ENCODE measurements at places on chromosomes 1 and 21. TPM values are rescaled to one million over a fixed set of nuclear protein-coding genes. Genes with fewer than 3 reads are reported as not detected.

GRCh38 chr1:58155418-58156123 is 391.0 kb downstream of the OMA1 start:
- DNase-seq: peak; percentile 82

Gene MX2
- total RNA-seq: 11.4 TPM

DNA sequence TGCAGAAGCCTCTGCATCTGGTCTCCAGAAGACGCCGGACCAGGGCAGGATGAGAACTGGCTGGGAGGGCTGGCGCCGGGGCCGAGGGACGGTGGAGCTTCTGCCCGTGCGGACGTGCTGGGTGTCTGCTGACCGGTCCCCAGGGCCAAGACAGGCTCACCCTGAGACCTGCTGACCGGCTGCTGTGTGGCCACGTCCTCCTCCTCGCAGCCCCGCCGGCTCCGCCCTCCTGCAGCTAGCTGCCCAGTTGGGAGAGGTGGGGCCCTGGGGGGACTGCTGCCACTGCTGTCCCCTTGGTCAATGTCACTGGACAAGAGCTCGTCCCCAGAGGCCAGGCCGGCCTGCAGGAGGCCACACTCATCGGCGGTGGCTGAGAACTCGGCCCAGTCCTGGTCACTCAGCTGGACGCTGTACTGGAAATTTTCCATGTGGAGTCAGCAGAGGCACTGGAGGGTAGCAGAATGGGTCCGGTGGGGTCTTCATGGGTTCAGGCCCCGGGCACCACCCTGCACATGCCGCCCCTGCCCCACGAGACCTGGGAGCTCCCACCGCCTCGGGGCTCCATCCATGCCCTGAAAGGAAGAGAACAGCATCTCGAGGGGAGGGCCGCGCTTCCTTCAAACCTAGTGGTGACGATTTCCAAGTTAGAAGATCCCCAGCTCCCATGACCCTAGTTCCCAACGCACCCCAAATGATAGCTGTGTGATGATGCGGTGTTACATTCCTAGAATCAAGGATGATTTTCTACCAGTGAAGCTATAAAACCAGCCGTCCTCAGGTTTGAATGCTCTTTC is 1.1 kb downstream of the PERM1 start:
- no peak for DNase-seq

GRCh38 chr1:11285883-11286734 is 13.1 kb downstream of the UBIAD1 start:
- DNase-seq: no peak

- DNase-seq: no peak
Measured at GRCh38 chr1:209721323-209721722, 16.7 kb downstream of the HSD11B1 start.

DNA sequence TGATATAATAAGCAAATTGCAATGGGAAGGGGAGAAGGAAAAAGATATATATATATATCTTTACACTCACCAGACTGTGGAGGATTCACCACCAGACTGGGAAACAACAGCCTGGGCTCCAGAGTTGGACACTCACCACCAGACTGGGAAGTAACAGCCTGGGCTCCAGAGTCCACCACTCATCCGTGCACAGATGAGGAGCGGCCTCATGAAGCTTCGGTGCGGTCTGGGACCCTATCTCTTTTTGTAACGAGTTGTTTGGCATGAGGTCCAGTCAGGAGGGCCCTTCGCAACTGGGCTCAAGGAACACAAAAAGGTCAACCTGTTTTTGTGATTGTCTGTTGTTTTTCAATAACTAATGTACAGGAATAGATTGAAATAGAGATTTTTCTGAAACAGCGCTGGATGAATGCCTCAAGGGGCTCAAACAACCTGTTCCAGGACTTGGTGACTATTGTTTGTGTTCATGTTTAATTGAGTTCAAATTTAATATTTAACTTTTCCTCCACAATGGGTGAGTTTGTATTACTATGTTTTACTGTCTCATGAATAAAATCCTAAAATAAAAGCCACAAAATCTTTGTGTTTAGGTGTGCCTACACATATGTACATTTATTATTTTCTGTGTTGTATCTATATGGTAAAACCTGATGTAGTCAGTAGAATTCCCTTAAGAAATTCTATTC is 40.1 kb downstream of the S100A10 start:
- no peak for DNase-seq

Gene CCDC30
- 3.9 TPM for total RNA-seq

Gene ERG
- not detected for total RNA-seq

DNA sequence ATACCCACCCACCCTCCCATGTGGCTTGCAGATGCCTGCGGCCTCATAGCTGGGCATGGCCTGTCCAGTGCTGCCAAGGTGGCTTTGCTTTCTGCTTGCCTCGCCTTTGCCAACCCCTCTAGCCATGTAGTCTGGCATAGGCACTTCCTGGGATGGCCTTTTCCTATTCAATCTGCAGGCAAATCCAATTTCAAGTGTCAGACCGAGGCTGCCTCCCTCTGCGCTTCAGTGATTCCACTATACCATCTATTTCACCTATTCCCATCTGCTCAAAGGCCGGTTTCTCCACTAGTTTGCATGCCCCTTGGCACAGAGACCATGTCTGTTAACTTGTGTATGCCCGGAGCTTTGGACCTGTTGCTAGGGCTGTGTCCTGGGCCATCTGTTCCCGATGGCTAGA is 3.8 kb upstream of the ZBTB21 start:
- DNase-seq: no peak

Gene REN
- total RNA-seq: not detected

- no peak for DNase-seq
Measured at GRCh38 chr1:199010933-199011332, 372.1 kb downstream of the PTPRC start.

Gene CC2D1B
- total RNA-seq: 39.6 TPM

- no peak for DNase-seq
Measured at GRCh38 chr1:57067863-57068262, 102.0 kb upstream of the C8B start.

- DNase-seq: no peak
Measured at GRCh38 chr1:103177108-103177775, 68.9 kb upstream of the COL11A1 start.

Gene MYCL
- 35.0 TPM for total RNA-seq

DNA sequence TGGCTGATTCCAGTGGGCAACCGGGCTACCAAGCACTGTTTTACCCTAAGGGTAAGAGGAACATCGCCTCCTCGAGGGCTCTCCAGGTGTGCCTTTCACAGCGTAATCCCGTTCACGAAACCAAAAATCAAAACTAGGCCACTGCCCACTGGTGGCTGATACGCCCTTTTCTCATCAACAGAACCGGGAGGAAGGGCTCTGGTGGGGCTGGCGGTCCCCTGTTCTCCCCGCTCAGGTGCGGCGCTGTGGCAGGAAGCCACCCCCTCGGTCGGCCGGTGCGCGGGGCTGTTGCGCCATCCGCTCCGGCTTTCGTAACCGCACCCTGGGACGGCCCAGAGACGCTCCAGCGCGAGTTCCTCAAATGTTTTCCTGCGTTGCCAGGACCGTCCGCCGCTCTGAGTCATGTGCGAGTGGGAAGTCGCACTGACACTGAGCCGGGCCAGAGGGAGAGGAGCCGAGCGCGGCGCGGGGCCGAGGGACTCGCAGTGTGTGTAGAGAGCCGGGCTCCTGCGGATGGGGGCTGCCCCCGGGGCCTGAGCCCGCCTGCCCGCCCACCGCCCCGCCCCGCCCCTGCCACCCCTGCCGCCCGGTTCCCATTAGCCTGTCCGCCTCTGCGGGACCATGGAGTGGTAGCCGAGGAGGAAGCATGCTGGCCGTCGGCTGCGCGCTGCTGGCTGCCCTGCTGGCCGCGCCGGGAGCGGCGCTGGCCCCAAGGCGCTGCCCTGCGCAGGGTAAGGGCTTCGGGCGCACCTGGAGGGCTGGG is at the start of gene IL6R:
Gene IL6R (plus strand): TSS at position 360 of the 763 bp plus-strand sequence. CDS start 287 bp downstream, at position 647.
- DNase-seq: peak; percentile 92
